ENCODE measurements at places on chromosomes 11 and 22.

- DNase-seq = no peak
Observed at GRCh38 chr11:5955586-5955985, 12.7 kb downstream of the OR56A5 start.

- DNase-seq = no peak
Observed at GRCh38 chr11:61760946-61761345, 8.5 kb downstream of the MYRF start.

GRCh38 chr11:33375688-33376311 lies 118.6 kb downstream of the HIPK3 start:
- no peak for DNase-seq

DNA sequence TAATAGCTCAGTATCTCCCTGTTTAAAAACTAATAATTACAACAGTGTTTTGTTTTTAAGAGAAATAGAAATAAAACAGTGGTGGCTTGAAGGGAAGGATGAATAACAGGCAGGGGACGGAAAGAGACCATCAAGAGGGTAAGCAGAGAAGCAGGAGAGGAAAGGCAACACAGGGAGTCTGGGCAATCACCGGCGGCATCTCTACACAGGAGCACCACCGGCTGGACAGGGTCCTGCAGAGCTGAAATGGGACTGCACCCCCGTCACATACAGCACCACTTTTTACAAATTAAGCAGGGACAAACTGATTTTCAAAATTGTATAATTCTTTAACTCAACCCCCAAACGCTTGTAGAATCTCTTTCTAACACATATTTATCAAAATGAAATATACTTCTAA lies 18.4 kb downstream of the PHF21A start:
- DNase-seq = no peak

DNA sequence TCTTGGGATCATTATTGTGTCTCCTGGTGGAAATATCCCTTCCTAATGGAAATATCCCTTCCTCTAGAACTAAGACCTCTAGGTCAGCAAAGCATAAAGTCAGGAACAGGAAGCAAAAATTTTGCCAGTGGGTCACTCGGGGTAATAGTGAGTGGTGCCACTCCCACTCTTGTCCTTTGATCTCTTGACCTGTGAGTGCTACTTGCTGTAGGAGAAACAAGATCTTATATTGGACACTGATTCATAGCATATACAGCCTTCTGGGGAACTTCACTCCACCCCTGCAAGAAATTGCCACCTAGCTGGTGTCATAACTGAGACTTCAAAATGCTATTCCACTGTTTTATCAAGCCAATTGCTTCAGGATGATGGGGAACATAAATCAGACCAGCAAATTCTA lies 44.7 kb upstream of the TMEM45B start:
- DNase-seq = no peak

- DNase-seq = peak; percentile 69
Observed at GRCh38 chr11:10208131-10208575, 85.9 kb downstream of the SBF2 start.

GRCh38 chr11:128841461-128842072 lies 25.5 kb downstream of the KCNJ1 start:
- DNase-seq = no peak

GRCh38 chr22:40263191-40263590 lies 83.1 kb upstream of the ADSL start:
- DNase-seq = peak; percentile 72

DNA sequence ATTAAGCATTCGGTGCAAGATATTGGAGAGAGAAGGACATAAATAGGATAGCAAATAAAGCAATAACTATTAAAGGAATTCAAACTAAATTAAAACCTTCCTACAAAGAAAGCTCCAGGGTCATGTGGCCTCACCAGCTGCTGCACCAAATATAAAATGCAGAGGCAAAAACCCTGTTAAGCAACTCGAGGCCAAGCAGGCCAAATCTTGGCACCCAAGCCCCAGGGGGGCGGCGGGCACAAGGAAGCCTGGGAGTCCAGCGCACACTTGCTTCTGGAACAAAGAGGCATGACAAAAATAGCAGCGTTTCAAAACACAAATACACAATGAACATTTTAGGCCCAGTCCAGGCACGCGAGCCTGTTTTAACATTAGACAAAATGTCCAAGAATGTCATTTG lies 20.8 kb downstream of the KRTAP5-6 start:
- no peak for DNase-seq

- DNase-seq = no peak
Observed at GRCh38 chr11:113632981-113633380, 73.1 kb downstream of the TMPRSS5 start.

GRCh38 chr11:77086521-77087472 lies 15.8 kb upstream of the OMP start:
- peak; percentile 89 for DNase-seq

DNA sequence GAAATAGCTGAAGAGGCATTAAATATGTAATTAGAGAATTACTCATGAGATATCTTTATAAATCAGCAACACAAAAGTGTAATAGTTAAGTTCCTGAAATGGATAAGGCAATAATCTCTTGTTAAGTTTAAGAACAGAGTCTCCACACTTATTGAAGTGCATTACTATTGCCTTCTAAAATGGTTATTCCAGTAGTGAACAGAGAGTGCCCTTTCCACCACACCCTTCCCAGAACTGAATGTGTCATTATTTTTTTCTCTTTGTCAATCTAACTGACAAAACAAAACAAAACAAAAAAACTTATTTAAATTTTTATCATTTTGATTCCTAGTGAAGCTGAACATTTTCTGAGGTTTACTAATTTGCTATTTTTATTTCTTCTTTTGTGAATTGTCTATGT lies 9.2 kb upstream of the PRRG4 start:
- DNase-seq = no peak

- DNase-seq = no peak
Observed at GRCh38 chr11:10114593-10115404, 179.2 kb downstream of the SBF2 start.

DNA sequence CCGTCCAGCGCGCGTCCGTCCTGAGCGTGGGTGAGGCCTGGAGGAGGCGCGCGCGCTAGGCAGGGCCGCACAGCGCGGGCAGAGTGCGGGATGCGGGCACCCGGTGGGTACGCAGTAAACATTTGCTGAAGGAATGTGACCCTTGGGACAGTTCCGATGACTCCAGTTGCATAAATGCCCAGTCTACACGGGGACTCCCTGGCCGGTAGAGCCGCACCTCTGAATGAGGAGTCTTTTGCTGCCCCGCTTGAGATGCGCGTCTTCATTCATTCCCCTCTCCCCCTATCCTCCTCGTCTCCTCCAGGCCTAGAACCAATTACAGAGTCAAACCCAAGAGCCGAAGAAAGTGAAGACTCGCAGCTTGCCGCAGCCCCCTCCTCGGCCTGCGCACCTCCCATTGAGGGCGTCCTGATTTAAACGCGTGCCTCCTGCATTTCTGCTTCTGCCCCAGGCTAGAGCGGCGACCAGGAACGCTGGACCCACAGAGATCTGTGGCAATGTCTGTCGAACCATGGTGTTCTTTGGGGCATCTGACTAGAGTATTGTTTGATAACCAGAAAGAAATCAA lies 729 bp upstream of the CHKB start:
- no peak for DNase-seq

- DNase-seq = no peak
Observed at GRCh38 chr11:126548581-126549550, 193.4 kb downstream of the ST3GAL4 start.

DNA sequence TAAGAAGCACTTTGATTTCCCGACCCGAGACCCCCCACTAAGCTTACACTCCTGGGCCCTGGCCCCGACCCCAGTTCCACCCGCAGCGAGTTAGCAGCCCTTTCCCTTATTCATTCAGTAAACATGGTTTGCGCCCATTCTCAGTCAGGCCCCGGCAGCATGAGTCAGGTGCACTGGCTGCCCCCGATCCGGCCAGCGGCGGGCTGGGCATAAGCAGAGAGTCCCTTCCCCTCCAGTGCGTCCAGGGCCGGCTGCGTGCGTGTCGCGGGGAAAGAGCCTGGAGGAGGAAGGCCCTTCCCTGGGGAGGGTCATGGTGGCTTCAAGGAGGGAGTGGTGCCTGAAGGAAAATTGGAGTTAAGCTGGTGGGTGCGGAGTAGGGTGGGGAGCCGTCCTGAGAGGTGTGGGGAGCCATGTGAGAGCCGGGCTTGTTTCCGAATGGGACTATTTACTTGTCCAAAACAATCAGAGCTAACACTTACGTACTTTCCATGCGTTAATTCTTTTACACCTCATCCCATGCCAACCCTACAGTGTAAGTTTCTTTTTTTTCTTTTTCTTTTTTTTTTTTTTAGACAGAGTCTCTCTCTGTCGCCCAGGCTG lies 657 bp downstream of the IGHMBP2 start:
- DNase-seq = peak; percentile 75

GRCh38 chr11:128482512-128483191 lies 104.7 kb downstream of the ETS1 start:
- DNase-seq = no peak

GRCh38 chr11:30487200-30487898 lies 98.8 kb downstream of the MPPED2 start:
- no peak for DNase-seq

- DNase-seq = no peak
Observed at GRCh38 chr22:44330744-44331660, 18.3 kb upstream of the SHISAL1 start.

- no peak for DNase-seq
Observed at GRCh38 chr11:111012491-111012890, 233.0 kb upstream of the POU2AF2 start.

DNA sequence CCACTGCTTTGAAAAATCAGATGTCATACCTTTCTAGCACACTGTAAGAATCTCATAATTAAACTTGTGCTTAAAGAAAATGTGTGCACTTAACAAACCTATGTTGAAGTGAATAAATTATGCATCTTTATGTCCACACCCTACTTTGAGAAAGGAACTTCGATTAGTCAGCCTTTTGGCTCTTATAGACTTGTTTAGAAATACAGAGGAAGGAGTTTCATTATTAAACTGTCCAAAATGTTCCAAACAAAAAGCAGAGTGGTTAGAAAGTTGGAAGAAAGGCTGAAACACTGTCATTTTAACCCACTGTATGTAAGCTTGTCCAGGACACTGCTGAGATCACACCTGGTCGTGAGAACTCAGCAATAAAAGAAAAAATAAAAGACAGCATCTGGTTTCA lies 863.2 kb upstream of the CHORDC1 start:
- no peak for DNase-seq

- no peak for DNase-seq
Observed at GRCh38 chr11:128586689-128587088, 669 bp downstream of the ETS1 start.

DNA sequence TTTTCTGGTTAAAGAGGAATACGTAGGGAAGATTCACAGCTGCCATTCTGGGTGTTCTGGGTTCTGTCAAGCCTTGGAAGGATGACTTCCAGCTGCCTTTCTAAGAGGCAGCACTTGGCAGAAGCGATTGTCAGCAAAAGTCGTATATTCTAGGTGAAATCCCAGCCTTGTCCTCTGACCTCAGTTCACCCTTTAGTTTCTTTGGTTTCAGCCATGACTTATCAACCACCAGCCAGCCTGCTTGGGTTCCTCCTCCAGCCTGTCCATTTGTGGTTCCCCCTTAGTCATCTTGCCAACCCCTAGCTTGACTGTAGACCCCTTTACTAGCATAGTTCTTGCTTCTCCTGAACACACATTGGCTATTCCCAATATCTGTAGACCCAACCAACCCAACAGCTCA lies 102.3 kb upstream of the CD44 start:
- DNase-seq = no peak

GRCh38 chr11:115133475-115134209 lies 370.6 kb downstream of the CADM1 start:
- DNase-seq = no peak

DNA sequence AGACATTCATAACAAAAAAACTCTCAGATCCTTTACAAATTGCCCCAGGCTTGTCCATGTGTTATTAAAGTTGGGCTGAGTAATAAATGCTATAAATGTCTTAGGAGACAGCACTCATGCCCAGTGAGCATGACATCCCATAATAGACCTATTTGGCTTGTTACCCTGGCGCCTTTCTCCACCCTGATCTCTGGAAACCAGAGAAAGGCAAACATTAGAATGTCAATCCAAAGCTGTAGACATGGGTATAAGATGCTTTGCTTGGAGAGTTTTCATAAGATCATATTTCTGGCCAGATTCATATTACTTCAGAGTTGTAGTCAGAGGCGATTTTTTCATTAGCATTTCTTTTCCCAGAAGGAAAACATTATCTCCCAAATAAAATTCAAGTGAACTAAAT lies 161.3 kb upstream of the UBASH3B start:
- DNase-seq = no peak

DNA sequence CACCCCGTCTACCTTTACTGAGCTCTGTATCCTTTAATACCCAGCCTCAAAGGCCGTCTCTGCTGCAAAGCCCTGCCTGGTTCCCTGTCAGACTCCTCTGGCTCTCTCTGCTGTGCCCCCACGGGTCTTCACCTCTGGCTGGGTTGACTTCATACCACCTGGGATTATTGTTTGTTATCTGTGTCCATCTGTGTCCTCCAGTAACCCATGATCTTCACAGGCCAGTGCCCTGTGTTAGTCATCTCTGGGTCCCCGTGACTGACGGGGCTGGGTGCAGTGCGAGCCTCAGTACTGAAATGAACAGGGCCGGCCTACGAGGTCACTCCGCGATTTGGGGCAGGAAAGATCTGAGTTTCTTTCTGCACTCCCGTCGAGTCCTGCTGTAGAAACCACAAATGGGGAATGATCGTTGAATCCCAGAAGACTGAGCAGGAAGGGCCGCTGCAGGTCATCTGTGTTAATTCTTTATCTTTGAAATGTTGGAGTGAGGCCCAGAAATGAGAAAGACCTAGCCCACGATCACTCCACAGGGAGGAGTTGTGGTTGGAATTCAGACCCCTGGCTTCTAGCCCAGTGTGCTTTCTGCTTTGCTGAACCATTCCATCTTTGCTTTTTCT lies 12.3 kb upstream of the TUB start:
- no peak for DNase-seq

- no peak for DNase-seq
Observed at GRCh38 chr11:115927823-115928329, 423.7 kb upstream of the CADM1 start.

DNA sequence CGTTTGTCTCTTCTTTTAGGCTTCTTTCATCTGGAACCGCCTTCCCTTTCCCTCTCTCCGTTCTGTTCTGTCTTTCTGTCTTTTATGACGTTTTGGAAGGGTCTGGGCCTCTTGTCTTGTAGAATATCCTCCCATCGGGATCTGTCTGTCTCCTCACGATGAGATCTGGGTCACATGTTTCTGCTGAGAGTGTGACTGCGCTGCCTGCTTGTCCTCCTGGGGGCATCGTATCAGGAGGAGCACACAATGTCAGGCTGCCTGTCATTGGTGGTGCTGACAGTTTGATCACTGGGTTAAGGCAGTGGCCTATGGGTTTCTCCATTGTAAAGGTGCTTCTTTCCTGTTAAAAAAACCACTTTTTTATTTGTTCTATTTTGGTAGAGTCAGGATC lies 60.4 kb upstream of the PARVG start:
- DNase-seq = no peak

GRCh38 chr11:57214494-57214893 lies 22.6 kb downstream of the APLNR start:
- DNase-seq = no peak

GRCh38 chr11:74493791-74494630 lies 487 bp upstream of the LIPT2 start:
- no peak for DNase-seq
